ENCODE measurements at places on chromosomes 3 and 15.

DNA sequence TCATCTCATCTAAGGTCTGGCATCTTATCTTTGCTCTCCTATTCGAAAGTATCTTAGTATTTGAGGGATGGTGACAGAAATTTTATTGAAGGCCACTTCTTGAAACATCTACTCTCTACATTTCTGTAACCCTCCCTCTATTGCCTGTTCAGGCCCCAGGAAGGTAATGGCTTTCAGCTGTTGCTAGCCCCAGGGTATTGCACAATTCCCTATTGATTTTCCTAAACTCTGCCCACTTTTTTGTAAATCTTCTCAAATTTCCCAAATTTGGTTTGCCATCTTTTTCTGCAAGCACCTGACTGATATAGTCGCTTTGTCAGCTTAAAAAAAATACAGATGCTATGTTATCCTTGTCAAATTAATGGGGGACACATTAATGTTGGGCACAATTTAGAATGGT, 242.1 kb downstream of the RAP2B start:
- no peak for DNase-seq

DNA sequence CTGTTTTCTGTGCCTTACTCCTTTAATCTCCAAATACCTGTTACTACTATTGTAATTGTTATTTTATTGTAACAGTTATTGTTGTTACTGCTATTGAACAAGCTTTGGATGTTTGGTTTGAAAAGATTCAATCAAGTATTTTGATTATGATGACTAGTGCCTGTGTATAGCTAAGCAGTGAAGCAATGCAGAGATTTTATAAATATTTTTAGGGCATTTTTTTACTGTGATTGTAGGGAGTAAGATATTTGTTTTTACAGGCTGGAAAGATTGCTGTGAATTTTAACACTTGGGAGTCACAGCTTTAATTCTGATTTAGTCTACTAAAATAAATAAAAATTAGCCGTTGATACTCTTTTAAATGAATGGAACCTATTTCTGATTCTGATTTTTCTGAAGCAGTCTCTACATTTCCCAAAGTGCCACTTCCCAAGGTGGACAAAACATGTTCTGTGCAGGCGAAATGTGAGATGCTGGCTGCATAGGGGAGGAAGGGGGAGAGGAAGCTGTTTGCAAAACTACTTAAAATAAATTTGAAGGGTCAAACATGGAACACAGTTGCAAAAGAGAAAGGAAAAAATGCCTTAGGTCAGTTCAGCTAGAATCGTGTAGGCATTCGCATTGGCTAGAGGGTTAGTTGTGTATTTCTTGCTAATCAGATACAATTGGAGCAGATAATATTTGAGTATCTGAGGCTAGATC, 25.7 kb downstream of the EEFSEC start:
- DNase-seq: no peak

- DNase-seq: no peak
Observed at GRCh38 chr15:78645009-78645408, 4.0 kb upstream of the CHRNB4 start.

- DNase-seq: peak; percentile 77
Observed at GRCh38 chr3:150733373-150733935, 29.5 kb downstream of the SIAH2 start.

- DNase-seq: peak; percentile 53
Observed at GRCh38 chr3:16290827-16291196, 25.8 kb downstream of the OXNAD1 start.

- no peak for DNase-seq
Observed at GRCh38 chr15:67187351-67187854, 67.1 kb downstream of the AAGAB start.

DNA sequence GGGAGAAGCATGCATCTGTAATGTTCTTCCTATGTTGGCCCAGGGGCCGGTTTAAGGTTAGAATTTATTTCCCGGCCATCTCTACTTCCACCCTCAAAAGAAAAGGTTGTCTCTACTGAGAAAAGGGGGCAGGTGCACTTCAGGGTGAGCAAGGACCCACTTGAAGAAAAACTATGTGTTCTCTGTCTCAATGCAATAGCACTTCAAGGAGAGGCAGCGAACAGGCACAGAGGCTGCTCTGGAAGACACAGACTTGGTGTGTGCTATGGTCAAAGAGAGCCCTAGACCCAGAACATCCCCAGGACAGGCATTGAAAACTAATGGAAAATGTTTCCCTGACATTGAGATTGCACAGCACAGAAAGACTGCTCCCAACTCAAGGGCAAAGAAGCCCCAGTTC, 7.6 kb downstream of the MINDY4B start:
- no peak for DNase-seq

- DNase-seq: no peak
Observed at GRCh38 chr15:87961851-87962420, 294.6 kb downstream of the NTRK3 start.

DNA sequence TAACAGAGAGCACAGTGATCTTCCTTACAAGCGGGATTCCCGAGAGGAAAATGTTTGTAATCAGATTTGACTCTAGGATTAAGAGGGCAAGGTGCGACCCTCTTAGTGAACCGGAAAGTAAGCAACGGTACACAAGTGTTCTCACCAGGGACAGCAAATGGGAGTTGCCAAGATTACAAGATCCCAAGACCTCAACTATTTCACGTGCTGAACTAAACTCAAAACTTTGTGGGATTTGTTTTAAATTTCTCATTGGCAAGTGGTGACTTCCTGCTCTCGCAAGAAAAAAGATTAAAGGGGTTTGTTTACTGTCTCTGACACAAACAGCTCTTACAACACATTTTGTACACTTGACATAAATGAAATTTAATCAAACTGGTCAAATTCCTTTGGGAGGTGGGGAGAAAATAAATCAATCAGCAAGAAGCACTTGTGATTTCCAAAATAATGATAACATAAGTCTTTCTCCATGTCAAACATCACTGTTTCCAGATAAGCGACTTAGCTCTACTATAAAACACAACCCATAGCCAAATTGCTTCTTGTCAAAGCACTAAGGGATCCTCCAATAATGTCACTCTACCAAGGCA, 2.2 kb upstream of the PGPEP1L start:
- DNase-seq: no peak

GRCh38 chr3:127410137-127410488, 122.3 kb upstream of the PRR20G start:
- no peak for DNase-seq

DNA sequence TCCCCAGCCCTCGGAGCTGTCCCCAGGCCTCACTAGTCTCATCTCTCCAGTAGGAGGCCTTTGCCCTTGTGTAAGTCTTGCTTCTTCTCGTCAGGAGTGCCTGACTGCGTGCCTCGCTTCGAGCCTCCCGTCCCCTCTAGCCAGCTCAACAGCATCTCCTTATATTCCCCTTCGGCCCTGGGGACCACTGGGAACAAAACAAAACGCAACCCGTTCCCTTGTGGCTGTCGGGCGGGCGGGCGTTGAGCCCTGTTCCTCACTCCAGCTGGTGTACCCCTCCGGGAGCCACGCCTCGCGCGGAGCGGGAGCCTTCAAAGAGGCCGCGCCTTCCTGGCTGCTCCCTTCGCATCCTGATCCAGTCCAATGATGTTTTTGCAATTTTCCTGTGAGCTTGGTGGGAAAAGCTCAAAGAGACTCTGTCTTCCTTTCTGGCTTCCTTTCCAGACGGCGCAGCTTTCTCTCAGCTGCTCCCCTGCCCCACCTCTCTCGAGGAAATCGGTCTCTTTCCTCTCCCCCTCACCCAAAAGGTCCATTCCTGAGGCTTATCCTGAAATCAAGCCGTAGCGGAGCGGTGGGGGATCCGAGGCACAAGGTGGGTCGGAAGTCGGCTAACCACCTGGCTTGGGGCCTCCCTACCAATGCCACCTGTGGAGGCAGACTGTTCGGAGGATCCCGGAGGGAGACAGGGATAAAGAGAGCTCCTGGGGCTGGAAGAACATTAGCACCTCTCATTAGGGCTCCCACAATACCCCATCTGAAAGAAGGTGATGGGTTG, 33.4 kb upstream of the SRP14 start:
- DNase-seq: no peak

GRCh38 chr3:48187579-48188265, 495 bp downstream of the CDC25A start:
- DNase-seq: peak; percentile 82

GRCh38 chr15:56758770-56759449, 25.6 kb upstream of the ZNF280D start:
- no peak for DNase-seq

DNA sequence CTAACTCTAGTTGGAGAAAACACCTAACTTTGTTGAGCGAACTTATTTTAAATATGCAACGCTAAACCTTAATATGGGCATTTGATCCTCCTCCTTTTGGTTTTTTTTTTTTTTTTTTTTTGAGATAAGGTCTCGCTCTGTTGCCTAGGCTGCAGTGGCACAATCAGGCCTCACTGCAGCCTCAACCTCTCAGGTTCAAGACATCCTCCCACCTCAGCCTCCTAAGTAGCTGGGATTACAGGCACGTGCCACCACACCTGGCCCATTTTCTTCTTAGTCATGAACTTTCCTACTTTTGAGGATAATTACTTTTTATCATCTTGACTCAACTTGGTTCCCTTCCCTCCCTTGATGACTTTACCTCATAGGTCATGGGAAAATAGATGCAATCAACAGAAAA, 3.9 kb downstream of the NUSAP1 start:
- no peak for DNase-seq

DNA sequence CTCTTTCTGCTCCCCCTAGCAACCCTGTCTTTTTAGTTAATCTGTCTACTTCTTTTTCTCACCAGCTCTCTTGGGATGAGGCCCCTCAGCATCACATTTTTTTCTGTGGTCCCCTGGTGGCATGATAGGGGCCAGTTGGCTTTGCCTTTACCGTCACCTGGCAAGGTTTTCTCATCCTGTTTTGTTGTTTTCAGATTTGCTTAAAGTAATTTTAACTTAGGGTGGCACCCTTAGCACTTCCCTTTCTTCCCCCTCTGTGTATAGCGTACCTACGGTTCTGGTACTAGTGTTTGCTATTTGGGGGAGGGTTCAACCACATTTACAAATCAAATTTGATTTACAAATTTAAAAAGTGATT, 35.6 kb downstream of the PDCD6IP start:
- DNase-seq: no peak

GRCh38 chr3:182364723-182365650, 428.3 kb upstream of the ATP11B start:
- DNase-seq: no peak

Data from common myeloid progenitor, CD34-positive (primary cell).